ENCODE measurements at places on chromosomes 4 and X.

DNA sequence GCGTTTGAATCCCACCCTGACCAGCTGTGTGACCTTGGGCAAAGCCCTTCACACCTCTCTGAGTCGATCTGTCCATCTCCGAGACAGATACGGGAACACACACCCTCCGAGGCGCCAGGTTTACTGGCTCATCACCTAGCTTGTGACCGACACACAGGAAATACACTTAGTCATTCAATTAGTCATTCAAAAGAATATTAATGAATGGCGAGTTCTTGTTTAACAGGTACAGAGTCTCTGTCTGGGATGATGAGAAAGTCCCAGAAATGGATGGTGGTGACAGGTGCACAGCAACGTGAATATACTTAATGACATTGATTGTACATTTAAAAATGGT lies 80.6 kb downstream of the PPP2R2C start:
- DNase-seq = no peak

DNA sequence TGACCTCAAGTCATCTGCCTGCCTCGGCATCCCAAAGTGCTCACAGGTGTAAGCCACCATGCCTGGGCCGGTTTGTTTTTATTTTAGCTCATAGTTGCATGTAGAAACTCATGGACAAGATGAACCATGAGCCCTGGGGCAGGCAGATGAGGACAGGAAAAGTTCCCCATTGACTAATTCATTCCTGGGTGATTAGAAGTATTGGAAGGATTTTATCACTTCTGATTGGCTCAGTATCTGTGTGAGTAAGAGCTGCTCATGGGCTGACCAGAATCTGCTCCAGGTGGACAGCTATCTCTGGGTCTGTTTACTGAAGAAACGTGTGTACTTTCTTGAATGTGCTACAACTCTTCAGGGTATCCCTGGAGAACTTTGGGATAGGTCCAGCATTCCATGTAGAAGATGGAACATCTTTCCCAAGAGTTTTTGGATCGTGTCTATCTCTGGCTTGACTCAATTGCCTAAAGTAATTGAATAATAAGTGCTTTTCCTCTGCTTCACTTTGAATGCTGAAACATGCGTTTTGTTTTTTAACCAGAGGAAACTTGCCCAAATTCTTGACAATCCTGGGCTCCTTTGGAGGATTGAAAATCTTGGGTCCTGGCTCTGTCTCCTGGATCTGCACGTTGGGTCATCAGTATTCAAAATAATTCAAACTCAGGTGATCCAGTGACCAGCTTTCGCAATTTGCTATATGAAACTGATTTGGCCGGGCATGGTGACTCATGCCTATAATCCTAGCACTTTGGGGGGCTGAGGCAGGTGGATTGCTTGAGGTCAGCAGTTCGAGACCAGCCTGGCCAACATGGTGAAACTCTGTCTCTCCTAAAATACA lies 88.6 kb upstream of the DHRSX start:
- no peak for DNase-seq

DNA sequence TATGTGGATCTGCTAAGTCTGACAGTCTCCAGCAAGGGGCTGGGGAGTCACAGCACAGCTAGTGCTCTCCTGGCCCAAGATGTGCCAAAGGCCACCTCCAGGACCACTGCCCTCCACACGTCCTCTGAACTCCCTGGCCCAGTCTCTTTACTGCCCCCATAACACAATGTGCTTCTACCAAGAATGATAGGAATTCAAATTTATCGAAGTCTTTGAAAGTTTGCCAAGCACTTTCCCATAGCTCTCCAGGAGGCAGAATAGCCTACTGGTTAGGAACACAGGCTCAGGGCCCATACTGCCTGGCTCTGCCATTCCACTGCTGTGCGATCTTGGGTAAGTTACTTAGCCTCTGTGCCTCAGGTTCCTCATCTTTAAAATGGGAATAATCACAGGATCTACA lies 86.7 kb downstream of the NHSL2 start:
- no peak for DNase-seq

DNA sequence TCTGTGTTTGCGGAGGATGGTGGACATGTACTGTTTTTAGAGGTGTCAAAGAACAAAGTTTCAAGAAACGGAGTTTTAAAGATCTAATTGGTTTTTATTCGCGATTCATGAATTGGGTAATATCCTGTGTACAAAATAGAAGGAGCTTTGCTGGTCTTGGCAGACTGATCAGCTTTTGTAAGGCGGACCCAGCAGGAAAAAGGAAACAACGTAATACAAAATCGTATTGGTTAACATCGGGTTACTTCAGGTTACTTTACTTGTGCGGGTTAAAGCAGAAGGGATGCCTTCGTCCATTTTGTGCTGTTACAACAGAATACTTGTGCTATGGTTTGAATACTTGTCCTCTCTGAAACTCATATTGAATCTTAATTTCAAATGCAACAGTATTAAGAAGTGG lies 11.4 kb upstream of the NYX start:
- DNase-seq = no peak

GRCh38 chr4:182768838-182769237 lies 148.3 kb downstream of the DCTD start:
- no peak for DNase-seq

All from CD4-positive, alpha-beta T cell treated with Interleukin-4 for 1 hour (primary cell).